ENCODE measurements at places on chromosomes 12 and 14.

- DNase-seq, result peak; percentile 94
Observed at GRCh38 chr14:52044791-52045522, 23.9 kb downstream of the NID2 start.

DNA sequence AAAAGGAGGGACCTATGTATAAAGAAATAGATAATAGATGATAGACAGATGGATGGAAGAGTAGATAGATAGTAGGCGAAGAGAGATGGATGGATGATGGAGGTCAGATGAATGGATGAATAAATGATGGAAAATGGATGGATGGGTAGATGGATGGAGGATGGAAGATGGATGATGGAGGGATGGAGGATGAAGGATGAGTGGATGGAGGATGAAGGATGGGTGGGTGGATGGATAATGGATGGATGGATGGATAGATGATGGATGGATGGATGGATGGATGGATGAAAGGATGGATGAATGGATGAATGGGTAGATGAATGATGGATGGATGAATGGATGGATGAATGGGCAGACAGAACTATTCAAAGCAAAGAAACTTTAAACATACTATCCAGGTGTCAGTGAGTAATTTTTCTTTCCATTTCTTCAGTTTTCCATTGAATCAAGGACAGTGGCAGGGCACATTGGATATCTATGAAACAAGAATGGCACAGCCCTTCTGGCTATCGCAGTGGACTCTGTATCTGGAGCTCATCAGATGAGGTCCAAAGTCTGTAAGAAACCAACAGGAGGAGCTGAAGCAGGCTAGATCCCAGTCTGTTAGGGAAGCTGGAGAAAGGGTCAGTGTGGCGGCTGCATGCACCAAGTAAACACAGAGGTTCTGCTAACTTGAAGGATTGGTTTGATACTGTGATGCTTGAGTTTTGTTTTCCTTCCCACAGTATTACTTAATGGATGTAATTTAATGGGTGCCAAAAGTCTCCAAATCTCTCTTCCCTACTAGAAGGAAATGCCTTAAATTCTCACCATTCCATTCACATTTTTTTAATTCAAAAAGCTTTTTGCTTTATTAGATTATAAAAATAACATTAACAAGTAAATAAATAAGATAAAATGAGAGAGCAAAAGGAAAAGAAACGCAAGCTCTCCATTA, 18.1 kb upstream of the MED13L start:
- DNase-seq, result peak; percentile 65

- no peak for DNase-seq
Observed at GRCh38 chr12:121423253-121423652, 23.3 kb downstream of the RNF34 start.

GRCh38 chr12:75759842-75760572, 248.6 kb upstream of the KRR1 start:
- peak; percentile 93 for DNase-seq

All from fibroblast of the aortic adventitia (primary cell).